ENCODE measurements at places on chromosomes 6 and 20.

DNA sequence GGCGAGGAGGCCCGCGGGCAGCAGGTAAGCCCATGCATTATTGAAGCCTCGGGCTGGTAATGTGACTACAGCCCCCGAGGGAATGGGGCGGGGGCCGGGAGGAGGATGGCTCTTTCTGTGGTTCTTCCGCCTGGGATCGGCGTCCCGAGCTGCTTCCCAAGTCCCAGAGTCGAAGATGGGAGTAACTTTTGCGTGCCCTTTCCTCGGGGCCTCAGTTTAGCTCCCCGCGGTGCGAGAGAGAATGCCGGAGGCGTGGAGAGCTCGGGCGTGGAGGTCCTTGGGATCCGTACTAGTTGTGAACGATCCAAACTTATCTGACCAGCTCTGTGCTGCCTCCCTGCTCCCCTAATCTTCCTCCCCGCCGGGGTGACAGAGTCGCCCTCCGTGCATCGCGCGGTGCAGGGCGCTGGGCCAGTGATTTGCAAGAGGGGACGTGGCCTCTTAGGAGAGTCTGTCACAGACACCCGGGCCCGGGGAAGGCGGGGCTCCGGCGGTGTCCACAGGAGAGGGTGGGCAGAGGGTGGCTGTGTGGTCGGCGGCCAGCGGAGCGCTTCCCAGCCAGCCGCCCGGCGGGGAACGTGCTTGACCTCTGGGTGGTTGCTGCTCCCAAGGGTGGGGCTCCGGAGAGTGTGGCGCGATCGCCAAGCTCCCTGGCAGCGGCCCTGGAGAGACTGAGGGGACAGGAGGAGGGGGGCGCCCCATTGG lies 815 bp downstream of the UTRN start:
- peak; percentile 46 for DNase-seq

DNA sequence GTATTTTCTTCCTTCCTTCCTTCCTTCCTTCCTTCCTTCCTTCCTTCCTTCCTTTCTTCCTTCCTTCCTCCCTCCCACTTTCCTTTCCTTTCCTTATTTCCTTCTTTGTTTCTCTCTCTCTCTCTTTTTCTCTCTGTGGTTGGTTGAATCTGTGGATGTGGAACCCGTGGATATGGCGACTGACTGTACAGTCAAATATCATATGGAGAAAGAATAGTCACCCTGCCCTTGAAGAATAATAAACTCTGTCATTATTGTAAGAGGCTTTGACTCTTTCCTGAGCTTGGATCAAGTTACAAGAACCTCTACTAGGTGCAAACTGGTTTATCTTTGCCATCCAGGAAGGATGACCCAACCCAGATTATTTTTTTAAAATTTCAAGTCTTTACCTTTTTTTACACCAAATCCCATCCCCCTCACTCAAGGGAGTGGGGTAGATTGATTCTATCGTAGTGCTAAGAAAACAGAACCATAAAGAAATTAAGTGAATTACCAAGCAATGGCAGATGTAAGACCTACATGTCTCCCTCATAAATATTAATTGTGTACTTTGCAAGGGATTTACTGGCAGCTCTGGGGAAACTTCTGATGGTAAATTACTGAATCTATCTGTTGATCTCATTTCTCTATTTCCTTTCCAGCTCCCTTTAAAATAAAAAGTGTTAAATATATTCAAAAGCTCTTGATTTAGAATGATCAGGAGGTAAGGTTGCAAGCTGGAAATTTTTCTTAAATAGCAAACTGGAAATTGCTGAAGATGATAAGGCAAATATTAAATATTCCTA lies 667.5 kb downstream of the UTRN start:
- DNase-seq = no peak

GRCh38 chr6:93407186-93407585 lies 12.2 kb downstream of the EPHA7 start:
- DNase-seq = no peak

DNA sequence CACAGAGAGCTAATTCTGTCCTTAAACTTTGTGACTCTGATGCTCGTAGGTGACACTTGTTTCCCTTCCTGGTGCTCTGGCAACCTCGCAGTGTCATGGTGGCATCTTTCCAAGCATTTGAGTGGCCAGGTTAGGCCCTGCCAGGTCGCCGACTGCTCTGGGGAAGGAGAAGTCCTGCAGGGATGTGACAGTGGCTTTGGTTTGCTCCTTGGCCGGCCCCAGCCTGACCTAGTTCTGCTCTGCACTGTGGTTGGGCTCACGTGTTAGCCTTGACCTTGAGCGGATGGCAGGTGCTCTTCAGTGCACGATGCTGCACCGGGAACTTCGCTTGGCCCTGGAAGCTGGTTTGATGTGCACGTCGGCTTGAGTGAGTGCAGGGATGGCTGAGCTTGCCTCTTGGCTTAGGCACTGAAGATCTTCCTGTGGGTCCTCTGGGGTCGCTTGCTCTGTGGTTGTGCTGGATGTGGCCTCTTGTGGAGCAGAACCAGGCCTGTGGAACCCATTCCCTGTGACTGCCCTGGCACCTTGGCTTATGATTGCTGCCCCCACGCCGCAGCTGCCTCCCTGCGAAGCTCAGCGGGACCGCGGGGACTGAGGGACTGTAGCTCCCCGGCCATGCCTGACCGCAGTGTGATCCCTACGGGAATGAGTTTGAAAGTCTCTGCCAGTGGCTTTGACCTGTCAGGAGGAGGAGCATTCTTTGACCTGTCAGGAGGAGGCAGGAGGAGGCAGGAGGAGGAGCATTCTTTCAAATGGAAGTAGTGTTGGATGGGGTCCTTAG lies 8.7 kb downstream of the OSBPL2 start:
- DNase-seq = no peak

GRCh38 chr6:113493991-113494390 lies 363.2 kb upstream of the MARCKS start:
- DNase-seq = no peak

DNA sequence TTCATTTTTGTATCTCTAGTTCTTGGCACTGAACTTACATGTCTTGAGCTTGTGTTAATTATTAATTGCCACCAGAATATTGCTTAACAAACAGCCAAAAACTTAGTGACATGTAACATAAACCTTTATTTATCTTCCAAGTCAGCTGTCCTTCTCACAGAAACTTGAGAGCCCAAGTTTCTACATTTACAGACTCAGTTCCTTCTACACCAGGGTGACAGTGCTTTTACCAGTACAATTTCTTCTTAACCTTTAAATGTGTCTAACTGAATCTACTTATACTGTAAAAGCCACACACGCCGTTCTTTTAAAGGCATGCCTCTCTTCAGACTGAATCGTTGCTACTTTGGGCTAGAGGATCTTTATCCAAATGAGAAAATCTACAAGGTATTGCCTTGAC lies 539.2 kb downstream of the GRIK2 start:
- no peak for DNase-seq

DNA sequence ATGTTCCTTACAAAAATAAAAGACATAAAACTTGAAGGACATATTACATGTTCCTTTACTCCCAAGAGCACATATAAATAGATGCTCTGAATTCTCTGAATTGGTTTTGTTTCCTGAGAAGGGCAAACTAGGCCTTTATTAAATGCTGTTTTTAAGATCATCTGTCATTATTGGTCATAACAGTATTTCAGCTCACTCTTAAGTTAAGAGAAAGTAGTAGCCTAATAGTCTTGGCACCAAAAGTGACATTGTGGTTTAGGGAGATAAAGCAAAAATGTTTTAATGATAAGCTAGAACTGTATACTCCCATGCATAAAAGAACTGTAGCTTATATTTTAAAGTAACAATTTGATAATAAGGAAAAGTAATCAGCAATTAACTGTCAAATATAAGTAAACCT lies 361.1 kb upstream of the PTCHD4 start:
- DNase-seq = no peak

DNA sequence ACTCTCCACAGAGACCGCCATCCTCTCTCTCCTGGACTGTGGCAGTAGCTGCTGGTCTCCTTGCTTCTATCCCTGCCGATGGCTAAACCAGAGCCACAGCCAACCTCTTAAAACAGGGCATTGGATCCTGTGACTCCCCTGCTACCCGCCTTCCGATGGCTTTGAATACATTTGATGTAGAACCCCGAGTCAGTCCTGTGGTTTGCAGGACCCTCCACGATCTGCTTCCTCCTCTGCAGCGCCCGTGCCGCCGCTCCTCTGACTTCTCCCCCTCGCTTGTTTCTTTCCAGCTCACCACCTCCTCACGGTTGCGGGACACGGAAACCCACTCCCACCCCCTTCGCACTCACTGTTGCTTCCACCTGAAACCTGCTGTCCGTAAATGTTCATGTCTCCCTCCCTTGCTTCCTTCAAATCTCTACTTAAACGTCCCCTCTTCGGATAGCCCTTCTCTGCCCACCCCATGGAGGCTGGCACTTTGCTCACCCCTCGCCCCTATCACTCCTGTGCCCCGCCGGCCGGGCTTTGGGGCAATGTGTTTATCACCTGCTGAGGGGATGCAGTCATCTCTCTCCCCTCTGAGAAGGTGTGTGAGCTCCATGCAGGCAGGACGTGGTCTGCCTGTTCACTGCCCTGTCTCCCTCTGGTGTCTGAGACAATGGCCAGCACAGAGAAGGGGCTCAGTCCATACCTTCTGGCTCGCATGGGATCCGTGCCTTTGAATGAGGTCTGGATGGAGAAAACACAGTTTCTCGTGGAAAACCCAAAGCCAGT lies 67.8 kb downstream of the GFOD1 start:
- no peak for DNase-seq

DNA sequence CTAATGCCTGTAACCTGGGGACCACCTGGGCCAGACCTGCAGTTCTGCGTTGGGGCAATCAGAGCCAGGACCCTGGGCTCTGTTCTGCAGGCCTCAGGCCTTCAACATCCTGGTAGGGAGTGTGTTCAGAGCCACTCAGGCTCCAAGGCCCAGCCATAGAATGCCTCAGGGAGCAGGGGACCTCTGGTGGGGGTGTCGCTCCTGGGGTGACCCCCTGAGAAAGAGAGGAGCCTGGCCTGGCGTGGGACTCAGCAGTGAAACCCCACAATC lies 12.5 kb downstream of the UCKL1 start:
- no peak for DNase-seq

GRCh38 chr6:143064271-143064670 lies 3.6 kb downstream of the AIG1 start:
- DNase-seq = no peak

DNA sequence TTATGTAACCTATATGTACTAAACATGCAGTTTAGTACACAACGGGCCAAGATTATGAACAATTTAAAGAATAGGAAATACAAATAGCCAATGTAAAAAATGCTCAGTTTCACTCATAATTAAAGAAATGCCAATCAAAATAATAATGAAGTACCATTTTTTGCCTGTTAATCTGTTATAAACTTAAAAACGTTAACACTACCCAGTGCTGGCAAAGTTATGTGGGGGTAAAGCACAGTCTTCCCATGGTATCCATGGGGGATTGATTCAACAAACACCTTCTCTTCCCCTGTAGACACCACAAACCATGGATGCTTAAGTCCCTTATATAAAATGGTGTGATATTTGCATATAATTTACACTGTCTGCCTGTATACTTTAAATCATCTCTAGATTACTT lies 205.3 kb upstream of the SIM1 start:
- no peak for DNase-seq

DNA sequence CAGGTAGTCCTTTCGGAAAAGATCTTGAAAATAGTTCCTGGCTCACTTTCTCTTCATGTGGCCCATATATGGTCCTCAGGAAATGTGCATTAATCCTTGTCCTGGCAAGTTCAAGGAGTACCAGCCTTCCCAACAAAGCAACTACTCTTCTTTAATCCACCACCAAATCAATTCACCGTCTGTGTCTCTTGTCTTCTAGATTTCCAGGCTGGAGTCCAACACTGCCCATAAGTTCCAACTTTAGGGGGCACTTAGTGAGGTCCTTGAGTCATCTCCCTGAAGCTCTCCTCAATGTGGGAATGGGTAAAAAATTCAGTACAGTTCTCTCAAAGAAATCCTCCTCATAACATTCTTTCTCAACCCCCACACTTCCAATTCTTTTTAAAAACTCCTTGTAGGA lies 6.9 kb upstream of the DAAM2 start:
- no peak for DNase-seq

DNA sequence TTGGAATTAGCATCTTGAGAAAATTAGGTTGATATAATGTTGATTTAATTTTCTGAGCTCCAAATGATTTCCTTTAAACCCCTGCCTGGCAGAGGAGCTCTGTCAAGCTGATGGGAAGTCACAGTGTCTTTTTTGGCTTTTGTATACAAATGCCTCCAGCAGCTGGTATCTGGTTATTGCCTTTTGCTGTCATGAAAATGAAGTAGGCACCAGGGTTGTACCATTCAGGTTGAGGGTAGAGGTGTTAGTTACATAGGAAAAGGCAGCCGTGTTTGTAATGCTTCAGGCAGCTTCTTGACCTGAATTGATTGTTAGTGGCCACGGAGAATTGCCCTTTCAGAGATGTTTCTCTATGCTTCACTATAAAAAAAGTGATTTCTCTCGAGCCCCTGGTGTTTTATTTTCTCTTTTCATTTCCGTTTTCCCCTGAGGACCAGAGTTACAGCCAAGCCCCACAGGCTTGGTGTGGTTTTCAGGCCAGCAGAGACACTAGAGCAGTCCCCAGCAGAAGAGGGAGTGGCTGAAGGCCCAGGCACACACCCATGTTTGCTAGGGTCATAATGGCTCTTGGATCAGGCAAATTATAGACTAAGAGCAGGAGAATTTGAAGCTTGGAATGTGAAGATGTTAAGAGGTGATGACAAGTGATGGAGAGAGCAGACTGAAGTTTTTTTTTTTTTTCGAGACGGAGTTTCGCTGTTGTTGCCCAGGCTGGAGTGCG lies 21.6 kb downstream of the CMTR1 start:
- DNase-seq = no peak

DNA sequence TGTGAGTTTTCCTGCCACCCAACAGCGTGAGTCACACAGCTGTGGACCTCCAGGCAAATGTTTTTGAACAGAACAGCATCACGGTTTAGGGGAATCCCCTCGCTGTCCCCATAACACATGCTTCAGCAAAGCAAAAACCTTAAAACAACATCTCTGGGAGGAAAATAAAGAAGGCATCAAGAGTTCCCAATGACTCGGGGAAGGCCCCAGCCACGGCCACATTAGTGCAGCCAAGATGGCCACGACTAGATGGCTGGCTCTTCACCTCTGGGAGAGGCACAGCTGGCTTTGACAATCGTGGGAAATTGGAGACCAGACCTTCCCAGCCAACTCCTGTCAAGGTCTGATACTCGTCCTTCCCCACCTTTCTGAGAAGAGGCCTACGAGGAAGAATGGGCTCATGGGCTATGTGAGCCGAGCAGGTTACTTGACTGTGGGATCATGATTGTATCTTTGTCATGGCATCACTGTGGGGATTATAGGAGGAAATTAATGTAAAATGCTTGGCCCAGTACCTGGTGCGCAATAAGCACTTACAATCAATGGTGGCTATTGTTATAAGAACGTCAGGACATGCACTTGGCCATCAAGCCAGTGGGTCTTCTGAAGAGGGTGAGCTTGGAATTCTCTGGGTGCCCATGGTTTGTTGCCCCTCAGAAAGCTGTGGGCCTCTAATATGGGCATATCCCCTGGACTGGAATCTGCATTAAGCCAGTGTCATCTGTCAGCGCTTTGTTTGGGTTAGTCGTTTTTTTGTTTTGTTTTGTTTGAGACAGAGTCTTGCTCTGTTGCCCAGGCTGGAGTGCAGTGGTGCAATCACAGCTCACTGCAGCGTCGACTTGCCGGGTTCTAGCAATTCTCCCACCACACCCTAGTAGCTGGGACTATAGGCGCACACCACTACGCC lies 43.6 kb downstream of the FGD2 start:
- peak; percentile 79 for DNase-seq

GRCh38 chr6:97449444-97449966 lies 166.5 kb upstream of the MMS22L start:
- no peak for DNase-seq

GRCh38 chr6:61745994-61746393 lies 540.0 kb downstream of the KHDRBS2 start:
- DNase-seq = no peak
